ENCODE measurements at places on chromosomes 3 and 15.

GRCh38 chr3:2944628-2945027, 165.5 kb downstream of the IL5RA start:
- DNase-seq = no peak

- no peak for DNase-seq
Observed at GRCh38 chr15:83570756-83571155, 83.2 kb upstream of the ADAMTSL3 start.

DNA sequence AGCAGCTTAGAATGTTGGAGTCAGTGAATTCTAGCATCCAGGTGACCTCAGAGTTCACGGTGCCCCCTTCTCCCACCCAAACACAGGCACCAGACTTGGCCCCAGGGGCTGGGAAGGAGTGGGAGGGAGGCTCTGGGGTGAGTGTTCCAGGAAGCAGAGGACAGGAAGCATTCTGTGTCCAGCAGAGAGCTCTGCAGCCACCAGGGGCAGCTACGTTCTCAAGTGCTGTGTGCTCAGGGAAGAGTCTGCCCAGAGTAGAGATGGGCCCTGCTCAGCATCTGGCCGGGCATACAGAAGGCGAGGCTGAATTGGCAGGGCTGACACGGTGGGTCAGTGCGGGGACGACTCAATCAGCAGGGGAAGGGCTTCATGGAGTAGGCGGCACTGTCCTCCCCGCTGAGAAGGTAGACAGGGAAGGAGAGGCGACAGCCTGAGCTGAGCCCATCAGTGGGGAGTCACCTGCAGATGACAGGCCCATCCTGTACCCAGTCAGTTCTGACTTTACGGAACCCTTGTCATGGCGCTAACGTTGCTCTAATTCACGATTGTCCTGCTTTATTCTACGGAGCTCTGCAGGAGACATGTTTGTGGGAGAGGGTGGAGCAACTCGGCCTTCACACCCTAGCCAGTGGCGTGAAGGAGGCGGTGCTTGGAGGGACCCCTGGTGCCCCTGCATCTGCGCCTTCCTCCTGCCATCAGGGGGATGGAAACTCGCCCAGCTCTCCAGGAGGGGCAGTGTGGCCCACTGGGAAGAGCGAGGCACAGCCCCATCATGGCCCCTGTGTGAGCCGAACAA, 82.2 kb downstream of the C3orf70 start:
- DNase-seq = no peak

DNA sequence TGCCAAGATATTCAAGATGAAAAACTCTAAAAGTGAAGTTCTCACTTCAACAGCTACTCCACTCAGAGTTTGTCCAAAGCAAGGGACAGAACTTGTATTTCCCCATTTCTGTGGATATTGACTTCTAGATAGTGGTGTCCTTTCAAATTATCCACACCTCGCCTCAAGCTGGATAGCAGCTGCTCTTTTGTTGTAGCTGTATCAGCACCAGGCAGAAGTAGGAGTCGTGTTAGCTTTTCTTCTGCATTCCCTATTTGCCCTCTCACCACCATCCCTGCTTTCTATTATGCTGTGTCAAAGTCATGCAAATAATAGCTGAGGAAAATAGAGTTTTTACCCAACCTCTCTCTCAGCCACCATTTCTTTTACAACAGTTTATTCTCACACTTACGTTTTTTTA, 303.8 kb downstream of the EPHA3 start:
- no peak for DNase-seq

DNA sequence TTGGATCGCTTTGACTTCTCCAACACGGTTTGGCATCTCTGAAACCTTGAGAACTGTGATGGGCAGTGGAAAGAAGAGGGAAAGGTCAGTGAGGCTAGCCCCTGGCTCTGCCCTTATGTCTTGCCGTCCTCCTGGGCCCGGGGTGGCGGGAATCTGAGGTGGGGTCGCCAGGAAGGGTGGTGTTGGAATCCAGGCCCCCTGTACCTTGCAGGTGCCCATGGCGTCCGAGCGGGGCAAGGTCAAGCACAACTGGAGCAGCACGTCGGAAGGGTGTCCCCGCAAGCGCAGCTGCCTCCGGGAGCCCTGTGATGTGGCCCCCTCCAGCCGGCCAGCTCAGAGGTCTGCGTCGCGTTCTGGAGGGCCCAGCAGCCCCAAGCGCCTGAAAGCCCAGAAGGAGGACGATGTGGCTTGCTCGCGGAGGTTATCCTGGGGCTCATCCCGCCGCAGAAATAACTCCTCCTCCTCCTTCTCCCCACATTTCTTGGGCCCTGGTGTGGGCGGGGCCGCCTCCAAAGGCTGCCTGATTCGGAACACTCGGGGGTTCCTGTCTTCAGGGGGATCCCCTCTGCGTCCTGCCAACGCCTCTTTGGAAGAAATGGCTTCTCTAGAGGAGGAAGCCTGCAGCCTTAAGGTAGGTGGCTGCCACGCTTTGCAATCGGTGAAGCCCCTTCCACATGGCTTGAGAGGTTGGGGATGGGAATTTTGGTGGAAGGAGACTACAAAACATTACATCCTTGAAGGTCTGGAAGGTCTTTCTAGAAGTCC, 907 bp downstream of the TATDN2 start:
- DNase-seq = no peak

GRCh38 chr3:108736821-108737220, 20.4 kb downstream of the RETNLB start:
- no peak for DNase-seq

DNA sequence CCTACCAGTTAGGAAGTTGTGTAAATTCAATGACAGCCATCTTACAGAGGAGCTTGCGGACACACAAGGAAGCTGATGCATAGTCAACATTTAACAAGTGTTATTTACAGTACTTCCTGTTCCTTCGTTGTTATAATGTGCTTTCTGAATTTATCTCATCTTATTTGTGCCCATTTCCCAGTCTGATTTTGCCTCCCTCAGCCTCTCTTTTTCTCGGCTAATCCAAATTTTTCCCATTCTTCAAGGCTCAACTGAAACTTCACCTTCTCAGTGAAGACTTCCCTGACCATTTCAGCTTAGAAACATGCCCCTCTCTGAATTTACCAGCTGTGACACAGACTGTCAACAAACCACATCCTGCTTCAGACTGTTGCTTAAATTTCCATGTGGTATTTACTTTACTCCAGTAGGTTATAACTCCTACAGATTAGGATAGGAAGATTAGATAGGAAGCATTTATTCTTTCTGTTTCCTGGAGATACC, 55.7 kb upstream of the CP start:
- no peak for DNase-seq

GRCh38 chr15:85947021-85947420, 132.7 kb upstream of the AGBL1 start:
- no peak for DNase-seq

- no peak for DNase-seq
Observed at GRCh38 chr3:100226712-100227429, 33.9 kb upstream of the TBC1D23 start.

- no peak for DNase-seq
Observed at GRCh38 chr3:16837602-16838001, 47.2 kb upstream of the PLCL2 start.

DNA sequence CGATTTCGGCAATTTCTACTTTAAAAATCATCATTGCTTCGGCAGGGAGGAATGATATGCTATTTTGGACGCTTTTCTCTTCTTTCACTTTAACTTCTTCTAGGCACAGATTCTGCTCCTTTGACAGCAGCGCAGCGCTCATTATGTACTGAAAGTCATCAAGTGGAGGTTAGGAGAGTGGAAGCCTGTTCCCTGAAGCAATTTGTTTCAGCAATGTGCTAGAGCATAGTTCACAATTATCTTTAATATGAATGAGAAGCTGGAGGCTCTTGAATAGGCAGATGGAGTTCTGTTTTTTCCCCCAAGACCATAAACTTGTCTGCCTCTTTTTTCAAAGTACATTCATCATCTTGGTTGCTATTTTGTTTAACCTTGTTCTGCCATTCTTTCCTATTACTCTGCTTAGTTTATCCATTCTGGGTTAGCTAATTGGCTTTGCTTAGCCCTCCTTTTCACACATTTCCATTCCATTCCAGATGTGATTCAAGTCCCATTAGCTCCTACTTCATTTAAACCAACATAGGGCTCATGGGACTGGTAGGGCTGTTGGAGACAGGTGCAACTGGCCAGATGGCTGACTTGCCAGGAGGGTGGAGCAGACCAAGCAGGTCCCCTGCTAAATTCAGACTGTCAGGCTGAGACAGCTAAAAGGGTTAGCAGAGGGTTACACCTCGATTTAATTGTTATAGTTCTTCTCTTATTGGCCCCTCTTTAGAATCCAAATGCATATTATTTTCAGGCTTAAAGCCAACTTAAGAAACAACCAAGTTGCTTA, 534.7 kb upstream of the CBLB start:
- no peak for DNase-seq

DNA sequence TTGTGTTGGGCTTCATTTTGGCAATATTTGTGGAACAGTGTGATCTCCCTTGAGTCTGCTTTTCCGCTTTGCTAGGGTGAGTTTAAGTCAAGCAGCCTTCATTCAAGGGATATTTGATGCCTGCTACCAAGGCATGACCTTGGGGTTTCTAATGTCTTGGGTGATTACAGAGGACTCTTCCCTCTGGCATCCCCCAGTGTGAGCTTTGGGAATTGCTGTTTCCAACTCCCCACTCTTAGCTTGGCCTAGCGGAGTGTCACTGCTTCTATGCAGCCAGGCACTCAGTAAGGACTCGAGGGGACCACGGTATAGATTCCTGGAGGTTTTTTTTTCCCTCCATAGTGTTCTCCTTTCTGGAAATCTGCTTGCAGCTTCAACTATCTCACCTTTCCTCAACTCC, 21.1 kb downstream of the GCNT3 start:
- DNase-seq = no peak
